Activated T-helper 17 cell treated with anti-CD3 and anti-CD28 coated beads, Interleukin-2, amount 50 U/mL, for 72 hours (primary cell): ENCODE measurements at places on chromosomes 7 and 10.
A peak's percentile ranks its signal among the peaks of the same experiment; 100 is the strongest.

DNA sequence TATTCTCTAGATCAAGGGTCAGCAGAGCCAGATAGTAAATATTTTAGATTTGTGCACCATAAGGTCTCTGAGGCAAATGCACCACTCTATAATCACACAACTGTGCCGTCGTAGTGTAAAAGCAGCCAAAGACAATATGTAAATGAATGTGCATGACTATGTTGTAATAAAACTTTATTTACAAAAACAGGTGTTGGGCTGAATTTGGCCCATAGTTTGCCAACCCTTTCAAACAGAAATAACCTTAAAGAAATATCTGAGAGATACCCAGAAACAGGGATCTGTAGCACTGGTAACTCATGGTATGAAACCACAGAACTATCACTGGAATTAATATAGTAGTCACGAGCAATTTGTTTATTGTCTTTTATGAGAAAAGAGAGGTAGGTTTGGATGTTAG lies 86.0 kb downstream of the ARID5B start:
- ATAC-seq = peak; percentile 20

DNA sequence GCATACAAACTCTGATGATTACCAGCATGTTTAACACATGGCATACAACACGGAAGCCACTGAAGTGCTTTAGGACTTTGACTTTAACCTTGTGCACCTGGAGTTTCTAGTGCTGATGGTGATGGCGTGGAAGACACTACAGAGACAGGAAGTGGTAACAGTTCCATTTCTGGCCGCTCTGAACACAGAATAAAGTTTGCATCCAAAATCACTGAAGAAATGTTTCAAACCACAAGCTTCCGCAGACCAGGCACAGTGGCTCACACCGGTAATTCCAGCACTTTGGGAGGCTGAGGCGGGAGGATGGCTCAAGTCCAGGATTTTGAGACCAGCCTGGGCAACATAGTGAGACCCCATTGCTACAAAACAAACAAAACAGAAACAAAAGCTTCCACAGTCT lies 40.3 kb upstream of the TNPO3 start:
- ATAC-seq = peak; percentile 56

- ATAC-seq = no peak
These were observed 391.4 kb upstream of the AKR1E2 start for GRCh38 chr10:4434516-4435071.

DNA sequence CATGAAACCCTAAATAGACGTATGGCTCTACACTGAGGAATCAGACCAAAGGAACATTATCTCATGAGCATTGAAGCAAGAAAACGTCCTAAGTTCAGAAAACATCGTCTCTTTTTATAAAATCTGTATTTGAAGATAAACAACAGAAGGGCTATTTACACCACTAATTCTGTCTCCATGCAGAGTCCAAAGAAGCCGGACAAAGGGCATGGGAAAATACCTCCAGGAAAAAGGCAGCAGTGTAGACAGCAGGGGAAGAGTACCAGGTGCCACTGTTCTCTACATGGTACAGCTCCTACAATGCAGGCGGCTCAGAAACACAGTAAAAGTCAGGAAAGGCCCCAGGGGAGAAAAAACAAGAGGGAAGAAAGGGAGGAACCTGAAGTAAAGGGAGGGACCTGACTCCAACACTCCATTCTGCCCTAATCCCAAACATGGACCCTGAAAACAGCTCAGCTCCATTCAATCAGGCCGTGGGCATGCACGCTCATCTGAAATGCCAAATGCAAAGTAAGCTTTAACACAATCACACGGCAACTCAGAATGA lies 17.5 kb downstream of the FAM171A1 start:
- no peak for ATAC-seq

DNA sequence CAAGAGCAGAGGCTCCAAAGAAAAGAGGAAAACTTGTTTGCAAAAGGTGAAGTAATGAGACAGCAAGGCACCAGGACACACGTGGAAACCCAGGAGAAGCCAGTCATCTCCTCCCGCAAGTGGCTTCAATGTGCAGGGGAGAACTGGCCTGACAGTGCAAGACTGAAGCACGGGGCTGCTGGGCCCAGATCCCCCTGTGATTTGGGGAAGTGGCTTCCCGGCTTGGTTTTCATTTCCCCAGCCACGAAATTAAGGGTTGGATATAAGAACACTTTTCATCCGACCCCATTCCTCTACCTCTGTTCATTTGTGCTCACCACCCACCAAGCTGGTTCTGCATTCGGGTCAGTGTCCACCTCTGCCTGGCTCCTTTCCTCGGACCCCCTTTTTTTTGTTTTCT lies 306.4 kb downstream of the FGFR2 start:
- ATAC-seq = no peak

- ATAC-seq = no peak
These were observed 139.9 kb downstream of the PPP1R9A start for GRCh38 chr7:95047291-95047690.

DNA sequence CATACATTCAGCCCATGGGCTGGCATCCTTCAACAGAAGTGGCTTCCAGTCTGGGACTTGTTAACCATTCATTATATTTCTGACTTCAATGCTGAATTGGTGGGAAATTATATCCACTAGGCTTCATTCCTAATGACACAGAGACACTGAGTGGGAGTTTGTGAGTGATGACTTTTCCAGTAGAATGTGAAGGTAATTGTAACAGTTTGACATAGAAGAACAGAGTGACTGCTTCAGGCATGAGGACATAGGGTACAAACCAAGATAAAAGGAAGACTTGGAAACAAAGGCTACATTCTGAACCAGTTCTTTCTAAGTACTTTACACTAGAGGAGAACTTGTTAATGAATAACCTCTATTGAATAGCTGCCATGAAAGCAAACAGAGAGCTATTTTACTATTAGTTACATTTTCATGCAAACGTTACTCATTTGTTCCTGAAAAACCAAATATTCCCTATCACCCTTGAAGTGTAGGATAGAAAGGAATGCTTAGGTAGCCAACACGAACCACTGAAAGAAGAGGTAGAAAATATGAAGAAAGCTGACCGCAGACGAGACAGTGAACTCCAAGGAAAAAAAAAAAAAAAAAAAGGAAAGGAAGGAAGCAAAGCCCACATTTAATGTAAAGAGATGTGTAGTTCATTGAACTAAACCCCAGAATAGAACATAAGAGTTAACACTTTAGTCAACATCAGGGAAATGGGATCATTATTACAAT lies 237.0 kb upstream of the SEMA3C start:
- ATAC-seq = no peak

DNA sequence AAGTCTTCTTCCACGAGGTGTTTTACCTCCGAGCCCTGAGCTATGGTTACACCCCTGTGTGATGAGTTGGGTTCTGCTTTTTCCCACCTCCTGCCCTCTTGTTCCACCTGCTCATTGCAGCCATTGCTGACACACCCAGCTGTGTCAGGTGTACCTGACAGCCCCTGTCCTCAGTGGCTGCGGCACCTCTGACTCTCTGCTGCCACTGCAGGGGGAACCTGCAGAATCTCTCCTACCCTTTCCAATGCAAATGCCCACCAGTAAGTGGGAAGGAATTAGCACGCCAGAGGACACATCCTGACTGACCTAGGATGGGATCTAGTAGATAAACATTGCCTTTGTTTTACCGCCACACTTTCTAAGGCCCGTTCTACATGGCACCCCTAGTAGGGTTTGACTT lies 600.9 kb upstream of the MKI67 start:
- no peak for ATAC-seq

GRCh38 chr7:149454006-149454405 lies 6.9 kb downstream of the ZNF777 start:
- ATAC-seq = no peak

DNA sequence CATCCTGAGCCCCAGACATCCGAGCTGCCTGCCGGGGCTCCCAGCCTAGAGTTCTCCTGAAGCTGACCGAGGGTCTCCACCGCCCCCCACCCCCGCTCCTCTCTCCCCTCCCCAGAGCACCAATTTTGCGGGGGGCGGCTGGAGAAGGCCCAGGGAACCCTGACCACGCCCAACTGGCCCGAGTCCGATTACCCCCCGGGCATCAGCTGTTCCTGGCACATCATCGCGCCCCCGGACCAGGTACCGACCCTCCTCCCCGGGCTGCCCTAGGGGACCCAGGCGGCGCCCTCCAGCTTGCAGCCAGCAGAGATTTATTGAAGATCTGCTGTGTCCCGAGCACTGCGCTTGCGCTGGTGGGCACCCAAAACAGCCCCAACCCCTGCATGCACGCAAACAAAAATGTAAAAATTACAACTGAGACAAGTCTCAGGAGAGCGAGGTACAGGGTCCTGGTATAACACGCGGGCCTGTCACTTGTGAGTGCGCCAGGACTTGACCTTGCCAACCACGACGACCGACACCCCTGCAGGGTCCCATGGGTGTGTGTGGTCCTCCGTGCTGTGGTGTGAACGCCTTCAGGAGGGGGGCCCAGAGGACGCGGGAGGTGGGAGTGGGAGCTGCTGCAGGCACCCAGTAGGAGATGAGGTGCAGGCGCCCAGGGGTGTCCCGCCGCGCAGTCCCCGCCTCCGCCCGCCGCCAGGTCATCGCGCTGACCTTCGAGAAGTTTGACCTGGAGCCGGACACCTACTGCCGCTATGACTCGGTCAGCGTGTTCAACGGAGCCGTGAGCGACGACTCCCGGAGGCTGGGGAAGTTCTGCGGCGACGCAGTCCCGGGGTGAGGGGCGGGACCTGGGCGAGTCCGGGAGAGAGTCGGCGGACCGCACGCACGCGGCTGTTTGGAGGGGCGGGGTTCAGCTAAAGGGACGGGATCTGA lies 3.1 kb downstream of the PCOLCE start:
- peak; percentile 46 for ATAC-seq

DNA sequence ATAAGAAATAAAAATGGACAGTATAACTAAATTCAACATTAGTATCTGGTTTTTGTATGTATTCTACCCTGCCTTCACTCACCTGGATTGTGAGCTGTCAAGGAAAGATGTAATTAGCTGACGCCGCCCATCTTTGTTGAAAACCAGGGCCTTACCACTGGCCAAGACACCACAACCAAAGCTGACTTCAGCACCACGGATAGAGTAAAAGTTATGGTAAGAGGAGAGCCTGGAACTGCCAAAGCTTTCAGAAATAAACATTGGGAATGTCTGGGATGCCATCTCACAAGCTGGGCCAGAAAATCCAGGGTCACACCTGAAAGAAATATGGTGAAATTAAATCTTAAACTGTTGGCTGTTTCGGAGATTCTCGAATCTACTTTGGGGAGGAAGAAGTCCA lies 190.1 kb upstream of the SLC26A5 start:
- no peak for ATAC-seq

- no peak for ATAC-seq
These were observed 21.8 kb upstream of the EIF5AL1 start for GRCh38 chr10:79490400-79491142.

GRCh38 chr10:103691723-103692435 lies 163.5 kb downstream of the SH3PXD2A start:
- ATAC-seq = peak; percentile 10

- ATAC-seq = no peak
These were observed 39.2 kb downstream of the ZNF467 start for GRCh38 chr7:149733924-149734790.

DNA sequence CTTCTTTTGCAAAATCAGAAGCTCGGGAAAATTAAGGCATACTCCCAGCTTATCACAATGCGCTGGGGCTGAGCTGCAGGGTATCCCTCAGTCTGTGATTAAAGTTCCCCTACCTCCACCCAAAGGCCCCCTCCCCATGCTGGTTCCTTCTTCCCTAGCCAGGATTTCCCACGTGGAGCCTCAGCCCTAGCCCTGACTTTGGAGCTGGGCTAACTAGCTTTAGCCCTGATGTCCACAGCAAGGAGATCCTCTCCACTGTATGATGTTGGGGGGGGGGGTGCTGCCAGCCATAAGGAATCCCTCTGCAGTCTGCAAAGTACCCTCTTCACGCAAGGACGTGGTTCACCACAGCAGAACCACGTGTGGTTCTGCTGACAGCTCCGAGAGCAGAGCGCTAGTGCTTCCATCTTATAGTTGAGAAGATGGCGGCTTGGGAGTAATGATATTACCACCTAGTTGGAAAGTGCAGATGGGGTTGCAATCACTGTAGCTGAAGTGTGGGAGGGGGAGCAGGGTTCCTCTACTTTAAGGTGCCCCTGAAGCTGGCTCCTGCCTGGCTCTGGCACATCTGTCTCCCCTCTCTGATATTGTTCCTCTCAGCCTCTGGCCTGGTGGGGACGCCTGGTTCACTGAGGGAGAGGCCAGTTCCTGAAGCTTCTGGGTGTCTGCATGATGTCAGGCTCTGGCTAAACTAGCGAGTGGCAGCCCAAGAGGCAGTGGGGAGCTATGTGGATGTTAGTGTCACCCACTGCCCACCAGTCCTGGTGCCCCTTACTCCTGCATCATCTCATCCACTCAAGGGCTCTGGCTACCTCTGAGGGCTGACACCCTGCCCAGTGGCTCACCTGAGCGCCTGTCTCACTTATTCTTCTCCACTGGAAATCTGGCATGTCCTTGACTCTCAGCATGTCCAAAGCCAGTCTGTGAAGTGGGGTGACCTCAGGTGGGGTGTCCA lies 270.7 kb downstream of the RPS24 start:
- ATAC-seq = no peak

GRCh38 chr10:86317949-86318725 lies 48.5 kb downstream of the GRID1 start:
- no peak for ATAC-seq

DNA sequence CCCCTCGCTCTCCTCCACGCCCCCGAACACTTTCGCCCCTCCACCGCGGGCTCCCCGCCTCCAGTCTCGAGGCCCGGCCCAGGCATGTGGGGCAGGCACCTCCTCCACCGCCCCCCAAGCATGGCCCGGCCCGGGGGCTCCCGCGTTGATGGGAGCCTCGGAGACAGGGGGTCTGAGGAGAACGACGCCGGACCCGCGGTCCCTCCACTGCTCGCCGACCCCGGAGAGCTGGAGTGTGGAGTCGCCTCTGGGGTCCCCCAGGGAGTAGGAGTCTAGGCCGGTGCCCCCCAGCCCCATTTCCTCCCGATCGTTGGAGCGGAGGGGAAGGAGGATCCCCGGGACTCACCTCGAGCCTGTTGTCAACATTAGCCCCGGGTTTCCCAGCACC lies 206 bp downstream of the UPF2 start:
- ATAC-seq = peak; percentile 20

DNA sequence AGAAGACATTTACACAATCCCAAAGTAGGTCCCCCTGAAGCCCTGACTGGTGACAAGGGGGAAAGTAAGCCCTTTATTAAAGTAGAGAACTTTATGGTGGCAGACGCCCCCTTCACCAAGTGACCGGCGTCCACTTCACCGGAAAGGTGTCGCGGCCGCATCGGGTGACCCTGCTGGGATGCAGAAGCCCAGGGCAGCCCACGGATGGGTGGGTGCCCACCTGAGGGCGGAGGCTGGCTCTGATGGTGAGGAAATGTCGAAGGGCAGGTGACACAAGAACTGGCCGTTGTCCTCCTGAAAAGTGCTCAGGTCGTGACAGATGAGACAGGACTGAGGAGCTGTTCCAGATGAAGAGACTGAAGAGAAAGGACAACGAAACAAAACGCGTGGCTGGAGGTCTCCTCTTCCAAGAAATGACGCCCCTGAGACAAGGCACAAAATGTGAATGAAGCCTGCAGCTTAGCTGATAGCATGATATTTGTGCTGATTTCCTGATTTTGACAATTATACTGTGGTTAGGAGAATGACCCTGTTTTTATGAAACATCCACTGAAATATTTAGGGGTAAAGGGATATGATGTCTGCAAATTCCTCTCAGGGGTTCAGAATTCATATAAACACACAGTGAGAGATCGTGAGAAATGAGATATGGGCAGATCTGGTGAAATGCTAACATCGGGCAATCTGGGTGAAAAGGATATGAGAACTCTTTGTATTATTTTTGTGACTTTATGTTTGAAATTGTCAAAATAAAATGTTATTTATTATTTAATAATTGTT lies 123.9 kb downstream of the PRKAG2 start:
- ATAC-seq = no peak

GRCh38 chr10:97270523-97271154 lies 21.8 kb downstream of the ARHGAP19 start:
- ATAC-seq = no peak
